Left forelimb (tissue), 1 donor: ENCODE measurements at places on chromosomes 5 and 9.

GRCh38 chr5:157038568-157039187, 20.2 kb downstream of the HAVCR1 start:
- DNase-seq: no peak

DNA sequence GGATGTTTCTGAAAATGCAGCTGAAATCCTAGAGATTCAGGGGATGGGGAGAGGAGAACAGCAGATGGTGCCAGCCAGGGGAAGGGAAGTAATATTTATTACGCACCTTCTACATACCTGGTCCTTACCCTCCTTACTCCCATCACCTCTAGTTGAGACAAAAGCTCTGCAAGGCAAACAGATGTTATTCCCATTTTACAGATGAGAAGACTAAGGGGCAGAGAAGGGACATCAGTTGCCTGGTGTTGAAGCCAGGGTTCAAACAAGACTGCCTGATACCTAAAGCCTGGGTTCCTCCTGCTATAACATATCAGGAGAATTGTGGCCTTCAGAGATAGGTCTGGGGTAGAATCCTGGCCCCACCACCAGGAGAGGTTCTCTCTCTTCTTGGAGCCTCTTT, 7.3 kb upstream of the BOD1 start:
- no peak for DNase-seq

- no peak for DNase-seq
These were observed 192.8 kb downstream of the MAN2A1 start for GRCh38 chr5:109882546-109882945.

GRCh38 chr9:127794001-127794791, 8.4 kb downstream of the CDK9 start:
- DNase-seq: no peak
